ENCODE measurements at places on chromosomes 11 and 22.

DNA sequence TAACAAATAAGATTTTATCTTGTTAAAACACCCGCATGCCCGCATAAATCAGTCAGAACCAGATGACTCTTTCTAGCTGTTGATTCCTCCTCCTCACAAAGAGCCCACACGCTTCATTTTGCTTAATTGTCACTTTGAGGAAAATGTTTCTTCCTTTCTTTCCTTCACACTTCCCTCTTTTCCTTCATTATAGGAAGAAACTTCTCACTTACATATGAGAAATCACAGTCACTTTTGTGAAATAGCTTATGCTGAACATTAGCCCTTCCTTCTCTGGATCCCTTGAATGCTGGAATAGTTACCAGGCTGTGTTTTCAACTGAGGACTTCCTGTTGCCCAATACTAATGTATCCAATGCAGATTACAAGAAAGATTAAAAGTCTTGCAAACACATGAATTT lies 5.8 kb downstream of the MS4A6E start:
- DNase-seq = no peak

DNA sequence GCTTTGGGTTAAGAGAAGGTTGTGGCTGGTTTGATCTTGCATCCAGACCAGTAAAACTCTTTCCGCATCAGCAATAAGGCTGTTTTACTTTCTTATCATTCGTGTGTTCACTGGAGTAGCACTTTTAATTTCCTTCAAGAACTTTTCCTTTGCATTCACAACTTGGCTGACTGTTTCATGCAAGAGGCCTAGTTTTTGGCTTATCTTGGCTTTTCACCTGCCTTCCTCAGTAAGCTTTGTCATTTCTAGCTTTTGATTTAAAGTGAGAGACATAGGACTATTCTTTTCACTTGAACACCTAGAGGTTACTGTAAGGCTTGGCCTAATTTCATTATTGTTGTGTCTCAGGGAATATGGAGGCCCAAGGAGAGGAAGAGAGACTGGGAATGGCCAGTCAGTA lies 144.5 kb downstream of the UVRAG start:
- DNase-seq = no peak

DNA sequence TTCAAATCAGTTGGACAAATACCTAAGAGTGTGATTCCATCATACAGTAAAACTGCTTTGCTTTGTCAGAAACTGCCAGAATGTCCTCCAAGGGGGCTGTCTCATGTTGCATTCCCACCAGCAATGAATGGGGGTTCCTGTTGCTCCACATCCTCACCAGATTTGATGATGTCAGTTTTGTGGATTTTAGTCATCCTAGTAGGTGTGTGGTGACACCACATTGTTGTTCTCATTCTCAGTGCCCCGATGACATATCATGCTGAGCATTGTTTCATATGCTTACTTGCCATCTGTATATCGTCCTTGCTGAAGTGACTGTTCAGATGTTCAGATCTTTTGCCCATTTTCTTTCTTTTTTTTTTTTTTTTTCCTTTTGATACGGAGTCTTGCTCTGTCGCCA lies 37.0 kb downstream of the CDPF1 start:
- DNase-seq = no peak

- DNase-seq = no peak
Measured at GRCh38 chr22:38171927-38172831, 9.5 kb downstream of the PLA2G6 start.
